ENCODE measurements at places on chromosomes 11 and 22. TPM values are rescaled to one million over a fixed set of nuclear protein-coding genes. Genes with fewer than 3 reads are reported as not detected.

The LAMTOR1 gene
- total RNA-seq: 119 TPM

The PKNOX2 gene
- total RNA-seq: 1.4 TPM

The ELF5 gene
- total RNA-seq: not detected

The IFITM10 gene
- total RNA-seq: 0.36 TPM

The OR5P2 gene
- total RNA-seq: not detected

The NXPE4 gene
- total RNA-seq: not detected
